ENCODE measurements at places on chromosomes 3 and 15.

DNA sequence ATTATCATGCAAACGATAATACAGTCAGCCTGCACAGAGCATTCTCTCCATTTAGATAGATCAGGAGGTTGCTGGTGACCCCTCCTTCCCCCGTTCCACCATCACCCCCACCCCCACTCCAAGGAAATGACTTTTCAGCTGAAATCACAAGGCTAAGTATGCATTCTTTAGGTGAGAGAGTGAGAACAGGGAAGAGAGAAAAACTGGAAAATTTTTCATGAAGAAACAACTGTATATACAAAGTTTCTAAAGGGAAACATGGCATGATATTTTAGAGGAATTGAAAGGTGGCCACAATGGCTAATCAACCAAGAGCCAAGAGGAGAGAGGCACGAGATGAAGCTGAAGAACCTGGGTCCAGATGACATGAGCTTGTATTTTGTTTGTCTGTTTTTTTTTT, 22.2 kb downstream of the BCL2A1 start:
- DNase-seq: no peak

GRCh38 chr3:142269767-142270166, 44.4 kb upstream of the GK5 start:
- no peak for DNase-seq

DNA sequence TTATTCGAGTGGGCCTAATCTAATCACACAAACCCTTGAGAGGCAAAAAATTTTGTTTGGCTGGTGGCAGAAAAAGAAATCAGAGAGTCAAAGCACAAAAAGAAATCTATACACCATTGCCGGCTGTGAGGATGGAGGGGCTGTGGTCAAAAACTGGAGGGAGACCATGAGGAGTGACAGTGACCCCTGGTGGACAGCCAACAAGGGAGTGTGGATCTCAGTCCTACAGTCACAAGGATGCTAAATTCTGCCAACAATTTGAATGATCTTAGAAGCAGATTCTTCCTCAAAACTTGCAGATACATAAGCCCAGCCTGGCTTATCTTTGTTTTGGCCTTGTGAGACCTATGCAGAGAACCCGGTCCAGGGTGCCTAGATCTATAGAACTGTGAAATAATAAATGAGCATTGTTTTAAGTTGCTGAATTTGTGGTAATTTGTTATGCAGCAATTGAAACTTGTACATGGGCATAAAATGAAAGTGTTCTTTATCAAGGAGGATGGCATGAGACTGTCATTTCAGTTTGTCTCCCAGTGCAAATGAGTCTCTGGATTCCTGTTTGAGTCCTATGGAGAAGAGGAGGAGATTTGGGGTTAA, 103.0 kb upstream of the ARHGEF26 start:
- peak; percentile 14 for DNase-seq

DNA sequence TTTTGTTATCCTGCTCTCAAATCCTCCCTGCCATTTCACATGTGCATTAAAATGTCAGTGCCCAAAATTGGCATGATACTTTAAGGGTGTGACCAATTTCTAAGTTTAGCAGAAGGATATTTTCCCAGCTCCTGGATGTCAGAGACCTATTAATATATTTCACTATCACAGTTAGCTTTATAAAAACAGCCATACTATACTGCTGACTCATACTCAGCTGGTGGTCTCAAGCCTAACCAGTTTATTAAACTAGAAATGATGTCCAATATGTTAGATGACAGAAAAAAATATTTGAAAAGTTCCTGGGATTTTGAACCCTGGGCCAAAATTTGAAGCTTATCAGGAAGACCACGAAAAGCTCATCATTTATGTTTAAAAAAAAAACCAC, 60.9 kb upstream of the ZNF280D start:
- DNase-seq: no peak

DNA sequence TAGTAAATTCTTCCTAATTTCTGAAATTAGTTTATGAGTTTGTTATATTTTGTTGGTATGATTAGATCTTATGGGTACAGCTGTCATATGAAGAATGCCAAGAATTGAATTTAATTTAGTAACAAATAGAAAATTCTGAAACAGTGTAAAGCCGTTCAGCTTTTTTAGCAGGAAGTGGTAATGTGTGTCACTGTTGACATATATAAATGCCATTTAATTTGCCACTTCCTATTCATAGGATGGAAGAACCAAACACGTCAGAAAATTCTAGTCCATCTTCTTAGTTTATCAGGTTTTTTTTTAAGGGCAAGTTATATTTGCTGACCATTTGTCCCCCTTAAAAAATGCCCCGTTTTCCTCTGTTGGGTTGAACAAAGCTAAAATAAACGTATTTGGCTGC, 43.0 kb downstream of the RAB8B start:
- no peak for DNase-seq

GRCh38 chr3:112377568-112378071, 44.7 kb downstream of the CD200 start:
- no peak for DNase-seq

Data from NCI-H524 treated with DMSO at 0.1 percent for 48 hours (cell line).